ENCODE measurements at places on chromosomes 3 and 15. TPM values are rescaled to one million over a fixed set of nuclear protein-coding genes. Genes with fewer than 3 reads are reported as not detected.

ISLR gene
- total RNA-seq: 0.13 TPM

DNA sequence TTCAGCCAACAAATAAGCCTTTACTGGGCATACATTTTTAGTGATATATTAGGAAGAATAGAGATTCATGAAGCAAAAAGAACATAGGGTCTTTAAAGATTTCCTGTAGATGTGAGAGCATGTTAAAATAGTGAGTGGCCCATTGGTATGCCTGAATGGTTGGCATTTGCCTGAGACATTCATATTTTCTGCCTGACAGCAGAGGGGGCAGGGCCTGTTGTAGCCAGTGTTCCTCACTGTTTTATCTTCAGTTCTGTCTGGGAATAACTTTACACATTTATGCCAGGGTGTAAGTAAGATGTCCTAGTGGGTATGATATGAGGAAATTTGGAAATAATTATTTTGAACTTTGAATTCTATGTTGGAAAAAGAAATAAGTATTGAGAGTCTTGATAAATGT, 704.7 kb upstream of the ARPP21 start:
- peak; percentile 23 for DNase-seq

UROC1 gene
- total RNA-seq: not detected

TIMMDC1 gene
- total RNA-seq: 63.0 TPM

DNA sequence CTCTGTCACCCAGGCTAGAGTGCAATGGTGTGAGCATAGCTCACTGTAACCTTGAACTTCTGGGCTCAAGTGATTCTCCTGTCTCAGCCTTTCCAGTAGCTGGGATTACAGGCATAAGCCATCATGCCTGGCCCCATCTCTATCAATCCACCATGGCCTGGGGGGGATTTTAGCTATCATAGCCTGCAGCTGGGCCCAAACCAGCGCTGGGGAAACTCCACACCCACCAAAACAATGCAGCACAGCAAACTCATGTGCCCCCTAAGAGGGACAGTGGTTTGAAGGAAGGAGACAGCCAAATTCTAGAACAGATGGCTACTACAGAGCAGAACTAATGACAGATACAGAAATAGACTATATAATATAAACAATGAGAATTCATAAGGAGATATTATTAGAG, 13.8 kb upstream of the NSMCE3 start:
- no peak for DNase-seq

- no peak for DNase-seq
Observed at GRCh38 chr15:66938114-66938830, 127.1 kb upstream of the SMAD3 start.

DNA sequence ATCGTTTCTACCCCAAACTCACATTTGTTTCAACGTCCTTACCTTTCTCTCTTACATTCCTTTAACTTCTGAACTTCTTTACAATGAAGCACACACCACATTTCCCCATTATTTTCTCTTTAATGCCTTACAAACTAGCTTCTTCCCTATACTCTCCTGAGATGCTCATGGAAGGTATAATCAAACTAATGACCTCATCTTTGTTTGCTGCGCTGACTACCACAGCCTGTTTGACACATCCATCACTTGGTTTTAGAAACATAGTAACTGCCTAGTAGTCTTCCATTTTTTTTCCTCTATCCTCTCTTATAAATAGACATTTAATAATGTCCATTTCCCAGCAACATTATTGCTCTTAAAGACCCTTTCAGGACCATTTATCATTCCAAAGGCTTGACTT, 230.5 kb upstream of the LRTM1 start:
- DNase-seq: no peak

PAQR5 gene
- total RNA-seq: 13.0 TPM

DNA sequence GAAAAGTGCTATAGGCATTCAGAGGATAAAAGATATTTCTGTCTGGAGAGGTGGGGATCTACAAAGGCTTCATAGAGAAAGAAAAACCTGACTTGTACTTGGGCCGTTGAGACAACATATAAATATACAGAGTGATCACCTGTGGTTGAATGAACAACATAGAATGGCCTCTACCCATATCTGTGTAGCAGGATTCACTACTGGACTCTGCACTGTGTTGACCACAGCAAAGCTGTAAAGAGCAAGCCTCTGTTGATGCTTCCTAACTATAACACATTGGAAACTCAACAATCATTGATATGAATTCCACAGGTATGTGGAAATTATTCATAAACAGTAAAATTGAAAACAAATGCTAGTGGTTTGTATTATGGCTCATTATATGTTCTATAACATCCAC, 19.1 kb upstream of the LPP start:
- DNase-seq: no peak

DNA sequence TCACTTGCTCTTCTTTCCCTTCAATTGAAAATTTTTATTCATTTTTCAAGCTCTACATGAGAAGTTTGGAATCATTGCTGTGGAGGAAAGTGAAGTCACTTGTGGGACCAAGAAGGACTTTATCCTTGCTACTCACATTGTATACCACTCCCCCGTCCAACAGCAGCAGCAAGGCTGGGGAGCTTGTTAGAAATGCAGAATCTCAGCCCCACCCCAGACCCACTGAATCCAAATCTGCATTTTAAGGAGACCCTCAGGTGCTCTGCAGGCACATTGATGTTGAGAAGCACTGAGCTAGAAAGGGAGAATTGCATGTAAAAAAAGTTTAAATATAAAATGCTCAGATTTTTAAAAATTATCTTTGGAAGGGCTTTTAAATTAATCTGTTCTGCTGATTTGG, 202.3 kb upstream of the MRPL3 start:
- no peak for DNase-seq

GRCh38 chr3:151387842-151388241, 3.3 kb upstream of the P2RY12 start:
- DNase-seq: no peak

PPP1R14D gene
- not detected for total RNA-seq

- DNase-seq: no peak
Observed at GRCh38 chr15:45186771-45187577, 792 bp downstream of the SHF start.

CACNA2D3 gene
- total RNA-seq: 0.06 TPM

DNA sequence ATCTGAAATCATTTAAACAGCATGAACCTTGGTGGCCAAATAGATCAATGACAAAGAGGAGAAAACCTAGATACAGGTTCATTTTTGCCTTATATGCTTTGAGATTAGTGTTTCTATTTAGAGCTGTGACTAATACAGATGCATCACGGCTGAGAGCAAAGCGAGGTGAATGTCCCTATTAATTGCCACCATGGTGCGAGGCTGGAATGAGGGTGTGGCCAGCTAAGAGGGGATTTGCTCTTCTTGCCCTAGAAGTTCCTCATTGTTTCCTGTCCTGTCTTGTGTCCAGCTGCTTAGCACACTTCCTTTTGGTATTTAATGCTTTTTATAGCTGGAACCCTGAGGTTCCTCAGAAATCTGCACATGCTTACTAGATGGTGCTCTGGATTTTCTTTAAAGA, 339.1 kb upstream of the RGMA start:
- no peak for DNase-seq

GRCh38 chr3:102036017-102036416, 186.7 kb downstream of the NFKBIZ start:
- no peak for DNase-seq

DAZL gene
- total RNA-seq: not detected

DNA sequence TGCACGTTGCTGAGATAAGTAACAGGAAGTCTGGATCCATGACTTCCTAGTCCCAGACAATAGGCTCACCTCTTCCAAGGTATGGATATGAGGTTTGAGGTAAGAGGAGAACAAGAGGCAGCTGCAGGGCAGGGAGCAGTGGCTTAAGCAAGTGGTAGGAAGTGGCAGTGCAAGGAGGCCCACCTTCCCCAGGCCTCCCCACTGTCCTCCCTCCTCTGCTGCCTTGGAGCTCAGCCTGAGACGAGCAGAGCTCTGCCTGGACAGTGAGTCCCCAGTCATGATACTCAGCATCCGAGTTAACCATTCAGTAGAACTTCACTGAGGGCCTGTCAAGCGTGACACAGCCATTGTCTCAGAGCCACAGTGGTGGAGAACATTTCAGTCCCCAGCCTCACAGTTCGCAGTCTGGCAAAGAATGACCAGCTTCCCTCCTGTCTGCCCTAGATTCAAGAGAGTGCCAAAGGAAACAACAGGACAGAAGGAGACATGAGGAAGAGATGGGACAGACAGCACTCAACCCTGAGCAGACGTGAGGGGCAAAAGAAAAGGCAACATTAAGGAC, 41.4 kb upstream of the BOC start:
- no peak for DNase-seq

DNA sequence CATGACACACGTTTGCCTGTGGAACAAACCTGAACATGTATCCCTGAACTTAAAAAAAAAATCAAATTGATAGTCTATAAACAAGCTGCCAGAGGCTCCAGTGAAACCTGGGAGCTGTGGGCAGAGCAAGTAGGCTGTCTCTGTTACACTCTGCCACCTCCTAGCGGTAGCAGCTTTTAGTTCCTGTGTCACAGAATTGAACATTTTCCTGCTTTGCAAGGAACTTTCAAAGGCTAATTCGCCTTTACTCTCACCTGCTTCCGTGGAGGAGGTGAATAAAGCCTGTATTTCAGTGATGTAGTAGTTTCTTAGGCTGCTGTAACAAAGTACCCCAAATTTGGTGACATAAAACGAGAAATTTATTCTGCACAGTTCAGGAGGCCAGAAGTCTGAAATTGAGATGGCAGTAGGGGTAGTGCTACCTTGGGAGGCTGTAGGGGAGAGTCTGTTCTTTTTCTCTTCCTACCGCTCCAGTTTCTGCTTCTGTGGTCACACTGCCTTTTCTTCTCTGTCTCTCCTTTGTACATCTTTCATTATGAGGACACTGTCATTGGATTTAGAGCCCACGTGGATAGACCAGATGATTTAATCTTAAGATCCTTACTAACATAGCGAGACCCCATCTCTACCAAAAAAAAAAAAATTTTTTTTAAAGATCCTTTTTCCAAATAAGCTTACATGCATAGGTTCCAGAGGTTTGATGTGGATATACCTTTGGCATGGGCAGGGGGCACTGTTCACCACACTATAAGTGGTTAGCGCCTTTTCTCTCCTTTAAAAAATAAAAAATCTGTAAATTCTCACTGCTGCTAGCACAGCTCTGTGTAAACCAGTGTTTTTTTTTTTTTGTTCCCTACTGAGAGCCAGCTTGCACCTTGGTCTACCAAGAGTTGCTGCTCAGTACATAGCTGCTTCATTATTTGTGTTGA, 25.3 kb downstream of the FBXO22 start:
- peak; percentile 24 for DNase-seq

GRCh38 chr15:68208636-68209240, 3.6 kb upstream of the CALML4 start:
- no peak for DNase-seq

AGBL1 gene
- under 0.01 TPM for total RNA-seq

GRCh38 chr3:134315286-134316106, 58.8 kb downstream of the AMOTL2 start:
- peak; percentile 66 for DNase-seq

DNA sequence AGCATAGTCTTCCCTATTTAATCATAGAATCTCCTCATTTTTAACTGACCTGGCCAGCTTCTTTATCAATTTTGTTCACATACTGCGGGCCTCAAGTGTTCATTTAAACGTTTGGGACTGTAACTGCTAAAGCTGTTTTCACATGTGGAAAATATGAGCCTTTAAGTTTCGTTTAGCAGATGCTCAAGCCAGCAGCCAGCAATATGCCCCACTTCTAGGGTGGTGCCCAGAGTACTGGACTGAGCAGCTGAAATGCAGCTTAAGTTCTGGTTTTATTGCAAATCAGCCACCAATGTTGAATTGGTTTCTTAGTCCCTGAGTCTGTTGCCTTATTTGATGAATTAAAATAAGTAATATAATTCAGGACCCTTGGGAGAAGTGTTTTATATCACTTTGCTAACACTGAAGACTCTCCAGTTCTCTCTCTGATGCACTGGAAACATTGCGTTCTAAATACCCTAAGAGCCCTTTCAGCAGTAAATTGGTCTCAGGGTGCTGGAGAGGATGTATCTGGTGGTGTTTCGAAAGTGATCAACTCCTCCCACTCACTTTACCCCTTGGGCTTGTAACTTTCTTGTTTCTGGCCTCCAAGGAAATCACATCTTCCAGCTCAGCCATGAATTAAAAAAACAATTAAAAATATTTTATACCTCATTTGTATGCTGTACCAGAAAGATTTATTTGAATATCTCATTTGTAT, 61.7 kb downstream of the B3GALNT1 start:
- no peak for DNase-seq

GRCh38 chr15:29299331-29299730, 29.7 kb upstream of the NSMCE3 start:
- no peak for DNase-seq

GRCh38 chr15:64216730-64217428, 54.1 kb upstream of the PPIB start:
- peak; percentile 12 for DNase-seq

DNA sequence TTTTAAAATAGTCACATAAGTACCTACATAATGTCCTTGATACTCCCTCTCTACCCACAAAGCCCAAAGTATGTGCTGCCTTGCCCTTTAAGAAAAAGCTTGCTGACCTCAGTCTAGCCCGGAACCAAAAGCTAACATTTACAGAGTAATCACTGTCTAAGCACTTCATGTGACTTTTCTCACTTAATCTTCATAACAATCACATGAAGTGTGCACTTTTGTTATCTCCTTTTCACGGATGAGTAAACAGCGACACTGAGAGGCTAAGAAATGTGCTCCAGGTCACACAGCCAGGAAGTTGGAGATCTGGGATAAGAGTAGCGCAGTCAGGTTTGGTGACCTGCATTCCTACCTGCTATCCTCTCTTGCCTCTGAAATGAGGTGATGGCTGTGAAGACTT, 194.0 kb downstream of the ITPR1 start:
- DNase-seq: peak; percentile 12

SLC28A1 gene
- not detected for total RNA-seq

GRCh38 chr15:57301307-57301706, 75.0 kb upstream of the CGNL1 start:
- DNase-seq: no peak

DNA sequence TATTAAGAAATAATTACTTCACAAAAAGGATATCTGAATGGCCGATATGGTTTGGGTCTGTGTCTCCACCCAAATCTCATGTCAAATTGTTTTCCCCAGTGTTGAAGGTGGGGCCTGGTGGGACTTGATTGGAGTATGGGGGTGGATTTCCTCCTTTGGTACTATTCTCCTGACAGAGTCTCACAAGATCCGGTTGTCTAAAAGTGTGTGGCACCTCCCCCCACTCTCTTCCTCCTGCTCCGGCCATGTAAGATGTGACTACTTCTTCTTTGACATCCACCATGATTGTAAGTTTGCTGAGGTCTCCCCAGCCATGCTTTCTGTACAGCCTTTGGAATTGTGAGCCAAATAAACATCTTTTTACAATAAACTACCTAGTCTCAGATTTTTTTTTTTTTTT, 34.5 kb downstream of the ZBTB11 start:
- DNase-seq: no peak

GRCh38 chr3:10602271-10602670, 96.9 kb upstream of the ATP2B2 start:
- no peak for DNase-seq

Data from LHCN-M2 (cell line).